ENCODE measurements at places on chromosomes 6 and 20.
A peak's percentile ranks its signal among the peaks of the same experiment; 100 is the strongest.

- DNase-seq = no peak
Observed at GRCh38 chr20:15528391-15529111, 1044.7 kb downstream of the KIF16B start.

- DNase-seq = no peak
Observed at GRCh38 chr6:43495409-43495941, 14.7 kb downstream of the LRRC73 start.

- no peak for DNase-seq
Observed at GRCh38 chr6:31009731-31010130, 543 bp upstream of the MUC22 start.

GRCh38 chr6:10595731-10596664 lies 74.8 kb downstream of the GCNT2 start:
- no peak for DNase-seq

DNA sequence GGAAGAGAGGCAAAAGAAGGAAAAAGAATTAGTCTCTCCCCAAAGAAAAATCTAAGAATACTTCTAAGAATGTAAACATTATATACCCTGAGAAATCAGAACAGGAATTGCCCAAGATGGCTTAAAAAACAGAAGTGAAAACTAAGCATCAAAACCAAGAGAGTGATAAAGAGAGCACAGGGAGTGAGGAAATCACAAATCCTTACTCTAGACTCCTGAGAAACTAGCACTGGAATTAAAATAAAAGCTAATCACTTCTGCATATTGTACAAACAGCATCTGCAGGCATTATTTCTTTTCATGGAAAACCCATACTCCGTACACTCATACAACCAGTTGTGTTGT lies 285.7 kb downstream of the BTBD9 start:
- no peak for DNase-seq

GRCh38 chr20:24948939-24949679 lies at the start of gene CST7:
Gene CST7 (plus strand): TSS chr20:24949269. CDS start chr20:24949506, 237 bp downstream.
- peak; percentile 89 for DNase-seq

DNA sequence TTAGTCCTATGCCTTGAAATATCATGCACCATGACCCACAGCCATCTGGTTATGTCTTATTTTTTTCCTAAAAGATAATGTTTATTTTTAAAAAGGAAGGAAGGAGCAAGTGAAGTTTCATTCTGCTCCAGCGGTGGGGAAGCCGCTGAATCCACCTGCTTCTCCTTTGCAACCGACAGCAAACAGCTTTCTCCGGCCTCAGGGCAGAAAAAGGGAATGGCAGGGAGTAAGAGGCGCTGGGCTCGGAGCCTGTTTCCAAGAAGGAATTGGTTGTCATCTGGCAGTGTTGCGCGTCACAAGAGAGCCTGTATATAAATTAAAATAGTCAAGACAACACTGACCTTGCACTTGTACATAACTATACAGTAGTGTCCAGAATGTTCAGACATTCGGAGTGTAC lies 14.2 kb downstream of the GFRA4 start:
- DNase-seq = no peak

DNA sequence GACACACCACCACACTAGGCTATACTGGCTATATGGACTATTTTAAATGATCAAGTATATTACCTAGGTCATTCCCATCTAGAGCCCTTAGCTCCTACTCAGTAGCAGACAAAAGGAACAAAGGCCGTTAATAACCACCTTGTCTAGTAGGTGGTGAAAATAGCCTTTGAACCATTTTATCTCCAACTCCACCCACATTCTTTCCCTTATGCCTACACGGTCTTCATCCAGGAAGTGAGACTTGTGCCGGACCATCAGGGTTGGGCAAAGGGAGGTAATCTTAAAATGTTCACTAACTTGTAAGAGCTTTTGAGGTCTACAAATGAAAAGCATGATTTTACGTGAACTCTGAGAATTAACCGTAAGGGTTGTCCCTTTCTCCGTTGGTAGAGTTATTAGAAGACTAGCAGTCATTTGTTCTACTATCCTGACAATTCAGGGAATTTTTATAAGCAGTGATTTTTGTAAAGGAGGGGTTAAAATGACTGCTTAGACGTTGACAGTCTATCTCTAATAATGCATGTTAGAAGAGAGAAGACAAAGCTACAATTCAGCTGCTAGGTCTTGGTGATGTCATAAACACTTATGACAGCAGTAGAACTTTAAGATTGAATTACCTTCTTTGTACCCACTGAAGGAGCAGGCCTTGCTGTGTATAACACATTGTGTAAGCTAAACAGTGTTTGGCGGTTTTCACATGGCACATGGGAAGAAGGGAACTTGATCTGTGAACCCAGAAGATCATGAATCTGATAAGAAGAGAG lies 371.8 kb upstream of the JAG1 start:
- DNase-seq = no peak

GRCh38 chr6:48747040-48747439 lies 636.0 kb upstream of the PTCHD4 start:
- DNase-seq = no peak

DNA sequence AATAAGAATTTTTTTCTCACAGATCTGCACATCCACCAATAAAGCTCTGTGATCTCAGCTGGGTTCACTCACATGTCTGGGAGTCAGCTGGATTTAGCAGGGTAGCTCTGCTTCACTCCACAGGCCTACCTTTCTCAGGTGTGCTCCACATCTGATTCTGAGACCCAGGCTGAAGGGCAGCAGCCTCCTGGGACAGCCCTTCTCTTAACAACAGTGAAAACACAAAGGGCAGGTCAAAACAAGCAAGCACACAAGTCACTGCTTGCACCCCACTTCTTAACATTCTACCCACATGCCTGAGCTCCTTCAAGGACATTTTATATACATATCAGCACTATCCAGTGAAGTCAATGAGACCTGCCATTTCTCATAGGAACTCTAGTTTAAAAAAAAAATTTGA lies 96.0 kb upstream of the MAP3K4 start:
- DNase-seq = no peak

- no peak for DNase-seq
Observed at GRCh38 chr6:148392671-148393070, 50.0 kb downstream of the SASH1 start.

DNA sequence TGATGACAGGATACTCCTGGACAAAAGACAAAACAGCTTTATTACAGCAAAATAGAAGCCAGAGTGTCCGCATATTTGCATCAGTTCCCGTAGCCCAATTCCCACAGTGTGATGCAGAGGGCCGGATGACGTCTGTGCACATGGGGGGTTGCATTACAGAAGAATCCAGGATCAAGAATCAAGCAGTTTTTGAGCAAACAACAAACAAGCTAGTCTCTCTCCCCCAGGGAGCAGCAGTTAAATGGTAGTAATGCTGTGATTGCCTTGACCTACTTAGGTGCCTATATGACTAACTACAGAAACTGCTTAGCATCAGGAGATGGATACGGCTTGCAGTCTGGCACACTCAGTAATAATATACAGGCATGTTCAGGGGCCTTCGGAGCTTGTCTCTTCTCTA lies 3.2 kb upstream of the SDHAF4 start:
- no peak for DNase-seq

DNA sequence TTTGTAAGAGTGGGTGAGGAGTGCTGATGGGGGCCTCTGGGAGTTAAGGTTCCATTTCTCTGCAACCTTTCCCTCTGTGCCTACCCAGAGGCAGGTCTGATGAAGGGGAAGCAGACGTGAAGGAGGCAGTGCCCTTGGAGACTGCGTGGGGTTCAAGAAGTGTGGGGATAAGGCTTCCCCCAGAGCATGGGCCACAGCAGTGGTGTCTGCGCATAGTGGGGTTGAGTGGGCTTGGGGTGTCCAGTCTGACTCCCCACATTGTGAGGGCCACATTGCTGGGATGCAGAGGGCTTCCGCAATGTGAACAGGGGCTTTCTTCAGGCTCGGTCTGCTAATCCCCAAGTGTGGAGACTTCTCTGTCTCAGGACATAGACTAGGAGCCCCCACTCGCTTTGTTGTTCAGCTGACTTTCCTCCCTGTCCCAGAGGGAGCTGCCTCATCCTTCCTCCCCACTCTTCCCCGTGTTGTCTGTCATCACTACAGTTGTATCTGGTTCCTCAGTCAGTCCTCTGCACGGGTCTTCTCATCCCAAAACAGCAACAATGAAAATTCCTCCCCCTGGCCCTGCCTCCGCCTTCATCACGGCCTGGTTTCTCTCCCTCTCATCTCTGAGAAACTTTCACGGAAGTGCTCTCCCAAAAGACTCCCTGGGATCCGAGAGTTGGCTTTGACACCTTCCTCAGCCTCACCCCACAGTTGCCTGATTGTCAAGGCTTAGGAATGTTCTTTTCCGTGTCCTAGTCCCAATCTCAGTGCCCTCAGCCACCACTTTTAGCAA lies 2.8 kb downstream of the EBF4 start:
- DNase-seq = no peak

- no peak for DNase-seq
Observed at GRCh38 chr6:129617986-129618385, 92.0 kb downstream of the ARHGAP18 start.

DNA sequence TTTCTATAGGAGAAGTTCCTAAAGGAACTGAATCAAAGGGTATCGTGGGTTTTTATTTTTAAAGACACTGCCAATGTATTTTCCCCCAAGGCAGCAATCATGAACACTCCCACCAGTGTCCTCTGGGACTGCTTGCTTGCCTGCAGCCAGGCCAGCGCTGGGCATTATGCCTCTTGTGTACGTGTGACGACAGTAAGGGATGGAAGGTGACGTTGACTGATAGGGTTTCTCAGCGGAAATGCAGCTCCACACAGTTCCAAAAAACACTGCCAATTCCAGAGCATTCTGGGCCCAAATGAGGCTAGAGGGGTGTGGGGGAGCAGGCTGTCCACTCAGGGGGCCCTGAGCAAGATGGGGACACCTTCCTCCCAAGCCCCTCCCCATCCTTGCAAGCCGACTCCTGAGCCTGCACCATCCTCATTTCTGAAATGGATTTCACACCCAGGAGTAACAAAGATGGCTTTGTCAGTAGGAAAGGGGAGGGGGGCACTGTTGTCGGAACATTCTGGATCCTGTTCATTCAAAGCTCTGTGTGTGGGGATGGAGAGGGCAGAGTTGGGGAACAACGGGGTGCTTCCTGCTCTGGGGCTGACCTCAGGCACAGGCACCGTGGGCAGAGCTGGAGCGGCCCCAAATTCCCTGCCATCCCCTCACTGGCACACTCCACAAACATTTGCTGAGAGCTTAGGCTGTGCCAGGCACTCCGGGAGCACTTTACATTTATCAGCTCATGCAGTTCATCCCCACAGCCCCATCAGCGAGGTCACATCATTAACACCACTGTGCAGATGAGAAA lies 20.0 kb downstream of the PREX1 start:
- DNase-seq = no peak

- no peak for DNase-seq
Observed at GRCh38 chr20:56503916-56504315, 20.6 kb upstream of the FAM209A start.

GRCh38 chr6:157804448-157805327 lies 18.4 kb upstream of the SNX9 start:
- DNase-seq = no peak

GRCh38 chr6:31651602-31652191 lies 764 bp downstream of the BAG6 start:
- DNase-seq = no peak

DNA sequence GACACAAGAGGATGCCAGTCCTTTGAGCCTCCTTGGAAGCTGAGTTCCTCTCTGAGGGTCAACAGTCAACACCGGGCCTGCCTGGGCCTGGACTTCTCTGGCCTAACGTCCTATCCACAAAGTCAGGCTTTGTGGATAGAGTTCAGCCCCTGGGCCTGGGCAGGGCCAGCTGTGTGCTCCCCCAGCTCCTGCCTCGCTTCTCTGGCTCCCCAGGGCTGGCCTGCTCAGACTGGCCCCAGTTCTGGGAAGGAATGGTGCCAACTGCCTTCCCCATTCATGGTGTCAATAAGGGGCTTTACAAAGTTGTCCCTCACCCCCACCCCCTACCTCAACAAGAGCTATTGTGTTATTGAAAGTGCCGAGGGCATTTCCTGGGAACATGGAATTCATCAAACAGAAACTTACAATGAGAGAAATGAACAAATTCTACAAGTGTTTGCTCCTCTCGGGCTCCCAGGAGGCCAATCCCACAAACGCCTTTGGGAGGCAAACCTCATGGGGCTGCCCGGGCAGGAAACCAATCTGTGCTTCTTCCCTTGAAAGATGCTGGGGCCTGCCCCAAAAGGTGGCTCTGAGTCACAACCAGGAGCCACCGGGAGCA lies 26.5 kb upstream of the PPP1R14C start:
- no peak for DNase-seq

- DNase-seq = no peak
Observed at GRCh38 chr6:160103825-160104100, 17.9 kb upstream of the SLC22A1 start.

DNA sequence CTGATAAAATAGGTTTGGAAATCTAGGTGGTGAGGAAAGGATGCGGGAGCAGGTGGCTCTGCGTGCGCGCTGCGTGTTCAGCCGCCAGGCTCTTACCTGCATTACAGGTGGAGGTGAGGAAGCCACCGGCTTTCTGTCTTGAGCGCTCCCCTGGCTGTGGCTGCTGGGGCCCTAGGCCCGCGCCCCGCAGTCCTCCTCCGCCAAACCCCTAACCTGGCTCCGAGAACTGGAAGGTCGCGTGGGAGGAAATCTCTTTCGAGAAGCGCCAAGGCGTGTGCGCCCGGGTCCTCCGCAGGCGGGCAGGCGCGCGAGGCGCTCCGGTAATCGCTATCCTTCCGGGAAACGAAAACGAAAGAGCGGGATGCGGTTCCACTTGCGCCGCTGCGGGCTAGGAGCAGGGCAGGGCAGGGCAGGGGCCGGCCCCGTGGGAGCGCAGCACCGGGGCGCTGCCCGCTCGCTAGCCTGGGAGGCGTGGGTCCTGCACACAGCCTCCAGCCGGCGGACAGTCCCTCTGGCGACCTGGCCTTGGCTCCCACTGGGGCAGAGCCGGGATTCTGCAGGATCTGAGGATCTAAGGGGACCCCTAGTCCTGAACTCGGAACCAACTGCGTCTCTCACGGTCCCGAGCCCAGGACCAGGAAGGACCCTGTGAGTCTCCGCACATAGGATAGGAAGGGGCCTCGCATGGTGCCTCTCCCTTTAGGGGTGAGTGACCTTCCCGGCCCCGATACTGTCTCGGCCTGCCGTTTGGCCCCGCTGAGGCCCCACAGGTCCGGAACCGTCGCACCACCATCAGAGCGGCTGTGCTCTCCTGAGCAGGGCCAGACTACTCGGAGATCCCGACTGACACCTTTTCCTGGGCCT lies at the start of gene ETV7:
Gene ETV7 (minus strand): TSS at position 230 of the 864 bp plus-strand sequence. CDS start 128 bp downstream, at position 102.
- peak; percentile 35 for DNase-seq

All from stimulated activated CD8-positive, alpha-beta memory T cell treated with anti-CD3 and anti-CD28 coated beads, Interleukin-4, amount 100 ng/mL, for 4 hours (primary cell).